PC-9 (cell line): ENCODE measurements at places on chromosomes 4 and X. TPM values are rescaled to one million over a fixed set of nuclear protein-coding genes. Genes with fewer than 3 reads are reported as not detected.

FAM149A gene
- 0.26 and 0.80 TPM in 2 replicates for total RNA-seq

CD40LG gene
- total RNA-seq: not detected in 2 replicates

LDB2 gene
- not detected in 2 replicates for total RNA-seq

LDOC1 gene
- total RNA-seq: 42.4 and 49.5 TPM in 2 replicates

RHOH gene
- not detected in 2 replicates for total RNA-seq

NDP gene
- not detected in 2 replicates for total RNA-seq

GAB3 gene
- 0.17 and 0.63 TPM in 2 replicates for total RNA-seq

EIF4E gene
- total RNA-seq: 47.1 and 59.6 TPM in 2 replicates

TCEAL6 gene
- total RNA-seq: not detected in 2 replicates

CABS1 gene
- total RNA-seq: not detected in 2 replicates

ZNF141 gene
- total RNA-seq: 12.7 and 12.9 TPM in 2 replicates

DIPK2B gene
- total RNA-seq: not detected in 2 replicates

- DNase-seq: peak; percentile 44
These were observed 122.3 kb upstream of the TBL1X start for GRCh38 chrX:9342561-9343051.

- DNase-seq: peak; percentile 52
These were observed 258.3 kb upstream of the GABRA2 start for GRCh38 chr4:46648088-46648744.

GRCh38 chrX:131762802-131763234, 218.9 kb downstream of the OR13H1 start:
- DNase-seq: no peak

DNA sequence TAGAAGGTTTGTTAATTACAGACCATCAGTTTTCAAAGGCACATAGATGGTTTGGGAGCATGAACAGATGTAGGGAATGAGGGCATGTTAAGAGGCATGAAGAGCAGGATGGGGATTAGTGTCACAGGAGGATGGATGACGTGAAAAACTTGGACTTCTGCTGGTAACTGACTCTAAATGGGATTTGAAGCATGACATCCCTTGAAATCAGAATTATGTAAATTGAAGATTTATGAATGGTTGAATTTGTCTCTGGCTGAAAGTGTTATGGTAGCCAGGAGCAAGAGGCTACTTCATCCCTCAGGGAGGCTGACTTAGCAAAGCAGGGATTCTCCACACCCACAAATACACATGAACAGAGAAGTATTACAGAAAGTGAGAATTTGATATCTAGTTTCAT, 454.6 kb downstream of the MAGEB5 start:
- no peak for DNase-seq

DNA sequence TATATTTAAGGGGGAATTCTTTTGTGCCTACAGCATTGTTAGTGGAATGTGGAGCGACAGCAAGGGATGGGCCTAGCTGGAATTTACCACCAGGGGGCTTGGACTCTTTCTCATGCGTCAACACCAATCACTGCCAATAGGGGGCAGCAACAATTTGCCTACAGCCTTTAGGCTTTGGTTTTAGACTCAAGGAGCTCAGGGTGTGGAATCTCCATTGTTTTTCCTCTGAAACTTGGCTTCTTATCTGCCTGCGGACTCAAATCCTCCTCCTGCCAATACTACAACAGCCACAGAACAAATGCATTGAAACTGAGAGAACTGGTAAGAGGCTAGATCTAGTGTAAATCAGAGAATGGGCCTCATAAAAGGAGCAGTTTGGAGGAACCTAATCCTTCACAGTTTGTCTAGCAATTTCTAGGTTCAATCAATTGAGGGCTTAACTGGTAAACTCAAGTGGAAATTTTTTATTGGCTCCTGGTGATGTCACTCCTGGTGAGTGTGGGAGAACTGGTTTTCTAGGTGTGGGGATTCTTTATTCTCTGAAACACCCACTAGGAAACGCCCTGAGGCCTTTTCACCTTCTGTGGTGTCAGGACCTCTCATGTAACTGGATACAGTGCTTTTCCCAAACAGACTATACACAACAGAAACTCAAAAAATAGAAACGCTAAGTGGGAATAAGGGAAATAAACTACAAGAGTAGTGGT, 27.9 kb upstream of the TMSB4X start:
- DNase-seq: peak; percentile 87

- DNase-seq: no peak
These were observed 231.1 kb upstream of the CENPE start for GRCh38 chr4:103429283-103429682.

- no peak for DNase-seq
These were observed 2.6 kb downstream of the MID1IP1 start for GRCh38 chrX:38803588-38804431.

DNA sequence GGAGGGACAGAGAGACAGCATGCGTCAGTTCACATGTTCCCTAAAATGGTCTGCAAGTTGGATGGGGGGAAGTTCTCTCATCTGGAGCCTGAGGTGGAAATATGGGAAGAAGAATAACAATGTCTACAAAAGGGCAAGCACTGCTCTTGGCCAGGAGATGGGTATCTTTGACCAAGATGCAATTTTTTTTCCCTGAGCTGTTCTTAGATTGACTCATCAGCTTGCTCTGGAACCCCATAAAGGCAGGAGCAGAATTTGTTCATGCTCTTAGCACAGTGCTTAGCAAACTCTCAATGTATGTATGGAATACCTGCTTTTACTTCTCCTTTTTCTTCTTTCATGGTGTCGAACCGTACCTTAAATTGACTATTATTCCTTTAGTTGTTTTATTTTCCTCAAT, 90.5 kb upstream of the ZNF827 start:
- no peak for DNase-seq

DNA sequence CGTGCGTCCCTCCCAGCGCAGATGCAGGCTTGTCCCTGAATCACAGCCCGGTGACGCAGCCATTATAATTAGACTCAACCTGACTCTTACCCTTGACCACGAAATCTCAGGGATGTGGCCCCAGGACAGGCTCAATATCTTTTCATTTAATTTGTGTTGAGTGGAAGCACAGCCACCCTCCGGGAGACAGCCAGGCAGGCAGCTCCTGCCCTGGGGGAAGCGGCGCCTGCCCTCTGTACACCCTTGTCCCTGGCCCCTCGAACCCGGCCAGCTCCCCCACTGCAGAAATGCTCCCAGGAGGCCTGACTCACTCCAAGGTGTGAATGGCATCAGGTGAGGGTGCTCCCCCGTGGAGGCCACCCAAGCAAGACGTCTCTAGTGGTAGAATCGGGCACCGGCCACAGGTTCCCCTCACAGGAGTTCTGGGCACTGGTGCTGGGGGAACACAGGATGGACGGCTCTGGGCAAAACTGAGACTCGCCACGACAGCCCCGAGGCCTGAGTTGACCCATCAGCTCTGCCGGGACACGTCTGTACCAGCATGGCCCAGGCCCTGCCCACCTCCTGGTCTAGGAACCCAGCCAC, 2.7 kb downstream of the CPLX1 start:
- no peak for DNase-seq

DNA sequence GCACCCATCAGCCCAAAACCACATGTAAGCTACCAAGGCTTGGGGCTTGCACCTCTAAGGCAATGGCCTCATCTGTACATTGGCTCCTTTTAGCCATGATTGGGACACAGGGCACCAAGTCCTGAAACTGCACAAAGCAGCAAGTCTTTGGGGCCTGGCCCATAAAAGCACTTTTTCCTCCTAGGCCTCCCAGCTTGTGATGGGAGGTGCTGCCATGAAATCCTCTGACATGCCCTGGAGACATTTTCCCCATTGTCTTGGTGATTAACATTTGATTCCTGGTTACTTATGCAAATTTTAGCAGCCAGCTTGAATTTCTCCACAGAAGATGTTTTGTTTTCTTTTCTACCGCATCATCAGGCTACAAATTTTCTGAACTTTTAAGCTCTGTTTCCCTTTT, 58.5 kb upstream of the PABPC4L start:
- no peak for DNase-seq

- DNase-seq: no peak
These were observed 36.3 kb downstream of the GPR143 start for GRCh38 chrX:9729171-9729885.

- DNase-seq: no peak
These were observed 23.1 kb upstream of the C1GALT1C1 start for GRCh38 chrX:120653000-120653399.

DNA sequence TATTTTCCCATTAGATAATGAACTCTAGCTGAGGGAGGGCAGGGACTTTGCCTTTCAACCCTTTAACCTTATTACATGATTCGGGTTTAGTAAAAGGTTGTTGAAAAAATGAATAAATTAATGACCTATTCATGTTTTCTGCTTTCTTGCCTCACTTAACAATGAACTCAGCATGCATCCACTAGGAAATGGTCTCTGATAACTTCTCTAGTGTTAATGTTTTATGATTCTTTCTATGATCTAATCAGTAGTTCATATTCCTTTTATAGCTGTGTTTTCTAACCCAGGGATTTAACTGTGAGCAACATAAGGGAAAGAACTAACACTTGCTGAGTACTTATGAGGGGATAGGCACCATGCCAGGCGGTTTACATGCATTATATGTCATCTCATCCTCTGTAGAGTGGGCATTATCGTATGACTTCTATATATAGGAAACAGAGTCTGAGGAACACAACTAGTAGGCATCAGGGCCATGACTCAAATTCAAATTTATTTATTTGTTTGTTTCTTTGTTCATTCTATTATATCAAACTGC, 236.7 kb upstream of the MAB21L2 start:
- no peak for DNase-seq

DNA sequence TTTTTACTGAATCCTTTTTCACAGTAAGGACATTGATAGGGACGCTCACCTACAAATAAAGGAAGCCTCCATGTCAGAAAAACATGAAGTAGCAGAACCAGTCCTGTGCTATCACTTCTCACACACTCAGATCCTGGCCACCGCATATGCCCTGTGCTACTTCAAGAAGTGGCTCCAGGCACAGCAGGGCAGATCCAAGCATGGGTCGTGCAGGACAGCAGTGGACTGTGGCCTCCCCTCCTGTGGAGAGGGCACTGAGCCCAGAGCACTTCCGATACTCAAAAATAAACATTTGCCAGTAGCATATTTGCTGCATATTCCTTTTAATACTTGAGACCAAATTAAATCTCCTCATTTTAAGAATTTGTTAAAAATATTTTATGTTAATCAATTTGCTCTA, 167.9 kb downstream of the PRDM5 start:
- DNase-seq: no peak

DNA sequence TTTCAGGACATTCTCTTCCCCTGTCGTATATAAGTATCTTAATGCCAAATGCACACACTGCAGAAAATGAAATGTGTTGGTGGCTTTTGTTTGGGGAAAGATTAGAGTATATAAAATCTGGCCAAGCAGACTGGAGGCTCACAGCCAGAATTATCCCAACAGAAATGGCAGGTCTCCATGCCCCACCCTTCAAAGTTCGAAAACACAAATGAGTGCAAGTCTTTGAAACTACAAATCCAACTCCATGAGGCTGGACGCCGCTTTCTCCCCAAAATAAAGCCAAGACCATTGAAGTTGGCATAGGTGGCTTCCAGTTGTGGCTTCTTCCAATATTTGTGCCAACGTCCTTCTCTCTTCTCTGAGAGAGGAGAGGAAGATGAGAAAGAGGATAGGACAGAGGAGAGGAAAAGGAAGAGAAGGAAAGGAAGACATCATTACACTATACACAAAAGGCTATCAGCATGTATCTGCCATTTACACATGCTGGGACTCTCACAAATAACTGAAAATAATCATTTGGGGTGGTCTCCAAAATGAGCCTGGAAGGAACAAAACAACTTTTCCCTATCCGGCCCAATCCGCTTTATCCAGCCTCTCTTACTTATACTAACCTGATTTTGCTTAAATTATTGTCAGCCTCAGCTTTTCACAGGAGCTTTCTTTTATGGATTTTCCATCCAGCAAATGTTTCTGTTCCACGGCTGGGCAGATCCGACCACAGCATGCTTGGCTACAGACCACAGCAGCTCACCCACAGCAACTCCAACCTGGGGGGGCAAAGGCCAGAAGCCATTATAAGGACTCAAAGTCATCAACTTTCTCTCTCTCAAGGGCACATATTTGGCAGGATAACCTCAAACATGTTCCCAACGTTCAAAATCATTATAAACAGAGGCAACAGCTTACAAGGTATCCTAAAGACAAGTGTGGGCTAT, 71.7 kb downstream of the APBB2 start:
- DNase-seq: no peak

DNA sequence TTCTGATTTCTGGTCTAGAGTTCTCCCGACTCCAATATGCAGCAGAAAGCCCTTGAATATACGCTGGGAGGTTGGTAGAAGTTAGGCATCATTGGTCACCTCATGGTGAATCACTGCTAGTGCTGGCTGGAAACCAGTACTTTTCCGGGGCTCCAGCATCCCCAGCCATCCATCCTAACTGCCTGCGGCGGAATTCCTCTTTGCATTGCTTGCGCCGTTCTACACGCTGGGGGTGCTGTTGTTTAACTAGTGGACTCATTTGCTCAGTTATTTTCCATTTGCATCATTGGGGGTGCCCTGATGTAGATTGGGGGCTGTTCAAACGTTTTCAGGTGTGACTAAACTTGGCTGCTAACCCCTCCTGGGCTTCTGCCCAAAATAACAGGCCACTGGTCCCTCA, 23.3 kb upstream of the GPR50 start:
- peak; percentile 57 for DNase-seq

DNA sequence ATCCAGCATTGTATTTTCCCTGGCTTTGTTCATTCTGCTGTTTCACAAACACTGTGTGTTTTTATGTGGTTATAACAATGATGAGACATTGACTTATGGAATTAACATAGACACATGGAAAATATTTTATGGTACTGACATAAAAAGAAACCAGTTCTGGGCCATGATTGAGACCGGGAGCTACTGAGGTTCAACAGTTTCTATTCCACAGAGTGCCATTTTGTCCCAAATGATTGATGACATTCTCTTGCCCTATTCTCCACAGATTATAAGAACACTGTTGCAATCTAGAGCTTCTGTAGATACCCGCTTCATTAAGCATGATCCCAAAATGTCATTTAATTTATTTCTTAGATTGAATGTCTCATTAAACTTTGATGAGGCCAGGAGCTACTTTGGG, 326.8 kb downstream of the RPA4 start:
- no peak for DNase-seq

DNA sequence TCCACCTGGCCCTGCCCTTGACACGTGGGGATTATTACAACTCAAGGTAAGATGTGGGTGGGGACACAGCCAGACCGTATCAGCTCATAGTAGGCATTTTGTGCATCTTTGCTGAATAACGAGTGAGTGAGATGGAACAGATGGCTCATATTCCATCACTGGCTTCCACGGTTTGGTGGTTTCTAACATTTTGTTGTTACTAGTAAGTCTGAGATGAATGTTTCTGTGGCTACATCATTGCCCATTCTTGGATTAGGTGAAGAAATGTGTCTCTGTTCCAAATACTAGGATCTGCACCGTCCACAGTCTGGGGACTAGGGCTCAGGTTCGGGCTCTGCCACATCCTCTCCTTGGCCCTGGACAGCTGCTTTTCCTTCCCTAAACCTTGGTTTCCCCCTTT, 3.6 kb downstream of the ABLIM2 start:
- DNase-seq: no peak

GRCh38 chr4:169098532-169098931, 88.5 kb upstream of the CBR4 start:
- DNase-seq: no peak

GRCh38 chr4:42716996-42717395, 60.1 kb upstream of the ATP8A1 start:
- no peak for DNase-seq
